ENCODE measurements at places on chromosomes 11 and 22.

DNA sequence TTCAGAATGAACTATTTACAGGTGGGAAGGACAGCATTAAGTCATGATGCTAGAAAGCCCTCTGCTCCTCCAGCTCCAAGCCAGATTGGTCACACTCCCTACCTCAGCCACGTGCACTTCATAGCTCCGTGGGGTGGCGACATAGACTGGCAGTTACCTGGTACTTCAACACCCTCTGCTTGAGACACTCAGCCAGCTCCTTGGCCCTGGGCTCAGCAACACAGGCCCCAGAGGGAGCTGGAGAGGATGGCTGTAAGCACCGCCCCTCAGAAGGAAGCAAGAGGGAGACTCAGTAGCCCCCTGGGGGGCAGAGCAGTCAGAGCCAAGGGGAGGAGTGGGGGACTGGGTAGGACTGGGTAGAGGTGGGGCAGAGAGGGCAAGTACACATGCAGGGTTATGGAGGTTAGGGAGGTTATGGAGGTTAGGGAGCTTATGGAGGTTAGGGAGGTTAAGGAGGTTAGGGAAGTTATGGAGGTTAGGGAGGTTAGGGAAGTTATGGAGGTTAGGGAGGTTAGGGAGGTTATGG lies 102.1 kb upstream of the BID start:
- no peak for DNase-seq

GRCh38 chr11:15818132-15818842 lies 538.1 kb downstream of the SOX6 start:
- DNase-seq = no peak

DNA sequence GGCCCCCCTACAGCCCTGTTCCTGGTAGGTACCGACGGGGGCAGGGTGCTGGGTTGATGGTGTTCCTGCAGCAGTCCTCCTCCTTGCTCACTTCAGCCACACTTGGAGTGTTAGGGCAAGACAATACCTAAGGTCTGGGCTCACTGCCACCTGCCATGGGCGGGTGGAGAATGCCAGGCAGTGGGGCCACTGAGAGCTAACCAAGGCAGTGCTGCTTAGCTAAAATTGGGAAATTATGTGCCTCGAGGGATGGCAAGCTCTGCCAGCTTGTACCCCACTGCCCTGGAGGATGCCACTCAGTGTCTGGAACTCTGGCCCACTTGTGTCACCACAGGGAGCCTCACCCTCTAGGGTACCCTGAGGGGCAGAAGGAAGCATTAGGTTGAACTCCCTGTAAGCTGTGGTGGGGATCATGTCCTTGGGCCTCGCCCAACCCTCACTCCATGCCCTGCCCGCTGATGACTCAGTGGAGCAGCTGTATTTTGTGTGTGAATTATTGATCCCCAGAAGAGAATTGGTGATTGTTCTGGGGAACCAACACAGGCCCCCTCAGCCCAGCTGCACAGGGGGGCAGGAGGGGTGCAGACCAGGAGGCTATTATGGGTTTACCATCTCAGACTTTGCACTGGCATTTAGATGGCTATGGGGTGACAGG lies 17.7 kb downstream of the PHLDB1 start:
- DNase-seq = no peak

DNA sequence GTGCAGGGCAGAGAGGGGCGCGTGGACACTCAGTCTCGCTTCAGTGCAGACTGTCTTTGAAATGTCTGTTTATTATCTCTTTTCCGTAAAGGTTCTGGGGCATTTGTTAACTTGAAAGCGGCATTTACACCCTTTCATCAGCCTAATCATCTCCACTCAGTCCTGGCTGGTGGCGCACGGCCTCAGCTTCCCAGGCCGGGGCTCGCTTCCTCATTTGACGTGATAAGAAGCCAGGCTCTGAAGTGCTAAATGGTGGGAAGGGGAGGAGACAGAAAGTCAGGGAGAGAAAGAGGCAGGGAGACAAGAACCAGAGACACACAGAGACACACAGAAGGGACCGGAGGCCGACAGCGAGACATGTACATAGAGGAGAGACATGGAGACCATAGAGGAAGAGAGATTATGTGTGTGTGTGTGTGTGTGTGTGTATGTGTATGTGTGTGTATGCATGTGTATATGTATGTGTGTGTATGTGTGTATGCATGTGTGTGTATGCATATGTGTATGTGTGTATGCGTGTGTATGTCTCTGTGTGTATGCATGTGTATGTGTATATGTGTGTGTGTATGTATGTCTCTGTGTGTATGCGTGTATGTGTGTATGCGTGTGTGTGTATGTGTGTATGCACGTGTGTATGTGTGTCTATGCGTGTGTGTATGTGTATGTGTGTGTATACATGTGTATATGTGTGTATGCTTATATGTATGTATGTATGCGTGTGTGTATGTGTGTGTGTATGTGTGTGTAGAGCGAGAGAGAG lies 101.5 kb downstream of the ST3GAL4 start:
- DNase-seq = no peak

GRCh38 chr11:36278531-36279282 lies 10.5 kb downstream of the COMMD9 start:
- DNase-seq = no peak

DNA sequence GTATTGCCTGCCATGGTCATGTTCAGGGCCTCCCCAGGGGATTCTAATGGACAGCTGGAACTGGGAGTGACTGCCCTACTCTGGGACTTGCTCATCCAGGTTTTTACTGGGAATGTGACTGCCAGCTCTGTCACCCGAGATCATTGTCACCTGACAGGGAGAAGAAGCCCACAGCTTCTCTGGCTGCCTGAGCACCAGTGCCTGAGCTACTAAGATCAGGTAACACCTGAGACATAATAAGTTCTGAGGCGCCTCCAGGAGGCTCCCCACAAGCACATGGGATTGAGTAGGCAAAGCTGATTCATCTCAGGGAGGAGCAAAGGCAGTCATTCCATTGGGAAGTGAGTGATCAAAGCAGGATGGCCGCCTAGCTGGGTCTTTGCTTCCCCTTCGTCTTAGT lies 84.2 kb upstream of the GALNT18 start:
- no peak for DNase-seq

DNA sequence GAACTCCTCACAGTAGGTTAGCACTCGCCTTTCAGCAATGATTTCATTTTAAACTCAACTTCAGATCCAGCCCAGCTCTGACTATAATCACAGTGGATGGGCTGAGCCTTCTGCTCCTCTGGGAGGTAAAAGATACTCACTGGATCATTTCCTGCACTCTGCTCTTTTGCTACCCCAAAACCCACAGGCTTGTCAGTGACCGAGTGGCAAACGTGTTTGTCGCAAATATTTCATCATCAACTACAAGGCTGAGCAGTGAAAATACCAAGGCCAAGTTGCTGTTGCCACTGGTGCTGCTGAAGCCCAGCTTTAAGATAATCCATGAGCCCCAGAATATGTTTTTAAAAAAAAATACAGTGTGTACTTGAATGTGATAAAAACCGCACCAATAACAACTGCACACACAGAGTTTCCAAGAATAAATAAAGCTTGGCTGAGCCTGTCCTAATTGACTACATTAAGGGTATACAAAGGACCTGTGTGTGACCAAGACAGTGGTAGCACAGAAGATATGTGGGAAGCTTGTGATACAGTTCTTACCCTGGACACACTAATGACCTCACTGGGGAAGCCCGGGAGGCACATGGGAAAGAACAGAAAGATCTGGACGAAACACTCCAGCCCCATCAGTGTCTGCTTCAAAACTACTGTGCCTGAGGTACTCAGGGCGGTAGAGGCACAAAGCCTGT lies 41.3 kb downstream of the ABTB2 start:
- DNase-seq = no peak

DNA sequence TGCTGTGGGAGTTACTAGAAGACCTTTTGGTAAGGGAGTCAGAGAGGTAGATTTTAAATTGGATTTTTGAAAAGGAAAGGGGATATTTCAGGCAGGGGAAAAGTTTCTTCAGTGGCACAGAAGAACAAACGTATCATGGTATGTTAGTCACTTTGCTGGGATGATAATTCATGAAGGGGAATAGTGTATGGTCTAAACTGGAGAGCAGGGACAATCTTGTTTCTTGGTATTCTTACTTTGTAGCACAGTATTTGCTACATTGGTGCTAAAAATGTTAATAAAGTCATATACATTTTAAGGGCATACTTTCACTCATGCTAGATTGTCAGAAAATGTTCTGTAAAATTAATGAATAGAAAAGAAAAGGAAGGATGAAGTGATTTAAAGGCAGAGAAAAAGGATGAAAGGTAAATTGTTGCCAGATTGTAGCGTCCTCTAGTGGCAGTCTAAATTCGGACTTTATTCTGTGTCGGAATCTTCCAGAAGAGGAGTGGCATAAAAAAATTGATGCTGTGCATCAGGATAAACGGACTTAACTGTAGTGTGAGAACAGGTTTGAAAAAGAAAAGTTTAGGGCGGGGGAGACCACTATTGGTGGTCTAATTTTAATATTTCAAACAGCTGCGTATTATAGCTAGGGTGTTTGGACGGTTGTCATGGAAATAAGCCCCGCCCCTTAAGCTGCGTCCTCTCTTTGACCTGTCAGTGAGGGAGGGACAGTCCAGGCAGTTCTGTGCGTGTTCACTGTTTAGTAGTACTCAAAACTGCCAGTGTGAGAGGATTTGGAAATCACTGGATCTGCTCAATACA lies at the start of gene BCO2:
TSS of gene BCO2 (plus strand) at position 724 of the 810 bp plus-strand sequence. CDS start 90 bp downstream, outside the sequence.
- DNase-seq = no peak

GRCh38 chr11:126214441-126214840 lies 2.9 kb downstream of the FAM118B start:
- DNase-seq = no peak

- no peak for DNase-seq
These were observed 33.8 kb downstream of the RAB30 start for GRCh38 chr11:83037877-83038276.

DNA sequence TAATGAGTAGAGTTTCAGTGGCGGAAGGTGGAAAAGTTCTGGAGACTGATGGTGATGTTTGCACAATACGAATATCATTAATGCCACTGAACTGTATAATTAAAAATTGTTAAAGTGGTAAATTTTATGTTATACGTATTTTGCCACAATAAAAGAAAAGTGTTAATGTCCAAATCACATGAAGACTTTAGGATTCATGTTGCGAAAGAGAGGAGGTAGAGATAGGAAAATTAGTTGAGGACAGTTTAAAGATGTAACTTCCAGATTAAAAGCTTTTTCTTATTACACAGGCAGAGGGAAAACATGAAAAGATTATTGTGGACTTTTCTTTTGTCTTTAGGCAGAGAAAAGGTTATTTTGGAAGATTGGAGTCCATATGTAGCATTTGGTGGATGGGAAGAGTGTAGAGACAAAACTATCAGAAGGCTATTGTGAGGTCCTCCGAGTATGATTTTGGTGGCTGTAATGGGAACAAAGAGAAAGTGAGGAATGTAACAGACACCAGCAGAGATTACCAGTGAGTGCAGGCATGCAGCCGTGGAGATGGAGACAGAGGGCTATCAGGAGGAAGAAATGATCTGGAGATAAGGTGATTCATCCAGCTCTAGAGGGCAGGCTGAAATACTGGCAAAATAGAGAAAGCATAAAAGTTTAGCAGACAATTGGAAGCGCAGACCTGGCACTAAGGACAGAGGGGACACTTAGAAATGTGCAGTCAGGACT lies 12.5 kb downstream of the VPS26B start:
- no peak for DNase-seq

GRCh38 chr11:65416341-65416824 lies 6.2 kb upstream of the NEAT1 start:
- peak; percentile 92 for DNase-seq

DNA sequence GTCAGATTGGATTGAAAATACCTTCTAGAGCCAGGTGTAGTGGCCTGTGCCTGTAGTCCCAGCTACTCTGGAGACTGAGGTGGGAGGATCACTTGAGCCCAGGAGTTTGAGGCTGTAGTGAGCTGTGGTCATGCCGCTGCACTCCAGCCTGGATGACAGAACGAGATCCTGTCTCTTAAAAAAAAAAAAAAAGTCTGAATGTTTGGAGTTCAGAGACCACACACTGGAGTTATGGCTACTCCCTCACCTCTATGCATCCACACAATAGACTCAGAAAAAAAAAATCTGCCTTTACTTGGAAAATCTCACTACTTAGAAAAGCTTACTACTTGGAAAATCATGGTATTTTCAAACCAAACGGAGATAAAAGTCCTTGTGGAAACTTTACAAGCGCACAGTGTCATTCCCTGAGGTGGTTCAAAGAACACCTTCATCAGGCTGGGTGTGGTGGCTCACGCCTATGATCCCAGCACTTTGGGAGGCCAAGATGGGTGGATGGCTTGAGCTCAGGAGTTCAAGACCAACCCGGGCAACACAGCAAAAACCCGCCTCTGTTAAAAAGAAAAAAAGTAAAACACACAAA lies 63.9 kb upstream of the PICALM start:
- no peak for DNase-seq

DNA sequence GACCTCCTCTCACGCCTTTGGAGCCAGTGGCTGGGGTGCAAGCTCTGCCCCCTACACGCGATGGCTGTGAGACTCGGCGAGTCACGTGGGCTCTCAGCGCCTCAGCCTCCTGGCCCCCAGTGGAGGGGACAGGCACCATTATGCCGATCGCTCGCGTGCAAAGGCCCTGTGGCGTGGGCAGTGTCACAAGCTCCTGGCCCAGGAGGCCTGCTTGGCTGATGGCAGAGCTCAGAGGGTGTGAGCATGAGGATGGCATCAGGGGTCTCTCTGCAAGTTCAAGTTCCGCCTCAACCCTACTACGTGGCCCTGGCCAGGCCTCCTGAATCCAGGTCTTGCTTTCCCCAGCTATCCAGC lies 90.8 kb upstream of the KCNQ1OT1 start:
- DNase-seq = peak; percentile 3

DNA sequence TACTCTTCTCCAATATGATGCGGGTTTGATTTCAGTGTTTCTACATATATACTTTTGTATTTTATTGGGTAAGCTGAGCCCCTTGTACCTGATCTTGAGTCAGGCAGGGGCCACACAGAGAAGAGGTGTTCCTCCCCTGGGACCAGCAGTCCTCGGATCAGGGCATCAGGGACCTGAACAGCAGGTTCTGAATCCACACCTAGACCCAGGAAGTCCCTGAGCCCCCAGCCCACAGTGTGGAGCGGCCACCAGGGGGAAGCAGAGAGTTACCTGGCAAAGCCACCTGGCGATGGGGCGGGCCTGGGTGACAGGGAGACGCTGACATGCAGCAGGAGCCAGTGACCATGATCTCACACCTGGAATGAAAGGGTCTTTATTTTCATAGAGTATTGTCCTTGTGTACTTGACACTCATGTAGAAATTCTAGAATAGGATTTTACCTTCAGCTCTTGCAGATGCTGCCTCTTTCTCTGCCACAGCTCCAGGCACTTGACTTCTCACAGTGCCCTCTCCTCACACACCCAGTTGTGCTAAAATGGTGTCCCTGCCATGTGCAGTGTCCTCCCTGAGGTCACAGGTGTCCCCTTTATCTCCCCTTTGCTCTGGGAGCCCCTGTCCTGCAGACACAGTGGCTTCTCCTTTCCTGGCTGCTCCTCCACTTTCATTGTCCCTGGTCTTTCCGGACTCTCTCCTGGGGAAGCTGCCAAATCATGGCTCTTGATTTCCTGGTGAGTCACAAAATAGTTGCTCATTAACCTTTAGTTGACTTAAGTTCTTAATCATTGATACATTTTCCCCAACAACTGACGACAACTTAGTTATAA lies 48.5 kb downstream of the GGTLC2 start:
- peak; percentile 74 for DNase-seq

GRCh38 chr11:64234647-64235379 lies 429 bp downstream of the VEGFB start:
- DNase-seq = peak; percentile 57

GRCh38 chr22:24465566-24465965 lies 29.6 kb upstream of the UPB1 start:
- no peak for DNase-seq

Data from activated naive CD4-positive, alpha-beta T cell treated with anti-CD3 and anti-CD28 coated beads, Interleukin-2, amount 50 U/mL, for 16 hours (primary cell).